SK-N-SH (cell line): ENCODE measurements at places on chromosomes 13 and 19. TPM values are rescaled to one million over a fixed set of nuclear protein-coding genes. Genes with fewer than 3 reads are reported as not detected.
A peak's percentile ranks its signal among the peaks of the same experiment; 100 is the strongest.

DNA sequence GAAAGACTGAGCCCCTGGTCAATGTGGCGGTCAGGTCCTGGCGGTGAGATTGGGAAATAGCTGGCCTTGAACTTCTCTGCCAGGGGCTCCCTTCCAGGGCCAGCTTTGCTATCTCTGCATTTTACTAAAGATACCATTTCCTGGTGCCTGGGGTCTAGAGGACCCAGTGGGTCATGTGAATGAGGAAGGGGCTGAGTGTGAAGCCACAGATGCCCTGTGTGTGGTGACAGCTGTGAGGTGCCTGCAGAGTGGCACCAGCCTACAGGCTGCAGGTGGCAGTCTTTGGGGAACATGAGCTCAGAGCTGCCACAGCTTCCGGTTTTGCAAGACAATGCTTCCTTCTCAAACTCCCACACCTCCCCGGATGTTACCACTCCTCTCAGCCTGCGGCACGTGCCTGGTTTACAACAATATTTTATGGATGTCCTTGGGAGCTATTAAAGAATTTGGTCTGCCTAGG lies 5.2 kb upstream of the MLNR start:
- H3K4me1 ChIP-seq, result no peaks in the 10 kb centered on the region; the same call in 1 of the 2 replicates
- H3K27ac ChIP-seq, result no peak overlapping the region
- no peak for DNase-seq
- peaks cover 15% of the 10 kb centered on the region; the same call in 1 of the 2 replicates for H3K27me3 ChIP-seq

- peaks cover 18% of the 10 kb centered on the region; the same call in 1 of the 2 replicates for H3K4me1 ChIP-seq
Observed at GRCh38 chr19:5628919-5629481, 6.1 kb downstream of the SAFB start.

DNA sequence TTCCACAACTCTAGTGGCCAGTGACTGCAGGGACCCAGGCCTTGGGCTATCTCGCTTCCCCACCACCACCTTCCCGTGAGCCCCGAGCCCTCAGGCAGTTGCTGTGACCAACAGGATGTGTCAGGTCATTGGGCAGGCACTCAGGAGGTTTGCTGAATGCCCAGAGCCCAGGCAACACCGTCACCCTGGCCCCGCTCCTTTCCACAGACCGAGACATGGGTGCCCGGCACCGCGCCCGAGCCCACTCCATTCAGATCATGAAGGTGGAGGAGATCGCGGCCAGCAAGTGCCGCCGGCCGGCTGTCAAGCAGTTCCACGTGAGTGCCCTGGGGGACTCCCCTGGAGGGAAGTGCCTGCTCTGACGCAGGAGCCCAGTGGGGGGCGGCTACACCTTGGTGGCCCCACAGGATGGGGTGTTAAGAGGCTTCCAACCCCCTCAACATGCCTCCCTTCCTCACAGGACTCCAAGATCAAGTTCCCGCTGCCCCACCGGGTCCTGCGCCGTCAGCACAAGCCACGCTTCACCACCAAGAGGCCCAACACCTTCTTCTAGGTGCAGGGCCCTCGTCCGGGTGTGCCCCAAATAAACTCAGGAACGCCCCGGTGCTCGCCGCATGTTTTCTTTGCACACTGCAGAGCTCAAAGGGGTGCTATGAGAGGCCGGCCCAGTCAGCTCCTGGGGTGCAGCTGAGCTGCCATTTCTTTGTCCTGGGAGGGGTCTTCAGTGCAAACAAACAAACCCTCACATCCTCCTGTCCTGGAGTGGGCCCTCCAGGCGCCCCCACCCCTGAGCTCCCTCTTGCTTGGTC lies 3.2 kb downstream of the RPL18A start:
- H3K36me3 ChIP-seq, result peaks cover 50% of the 10 kb centered on the region
- no peaks in the 10 kb centered on the region for H3K27me3 ChIP-seq
- H3K4me3 ChIP-seq, result no peak overlapping the region
- H3K27ac ChIP-seq, result no peak overlapping the region

- H3K27me3 ChIP-seq, result no peaks in the 10 kb centered on the region
- H3K27ac ChIP-seq, result peak overlapping the region; percentile 85
- H3K4me1 ChIP-seq, result peaks cover 29% of the 10 kb centered on the region
- DNase-seq, result no peak
Observed at GRCh38 chr13:110342474-110342873, 35.4 kb downstream of the COL4A2 start.

DNA sequence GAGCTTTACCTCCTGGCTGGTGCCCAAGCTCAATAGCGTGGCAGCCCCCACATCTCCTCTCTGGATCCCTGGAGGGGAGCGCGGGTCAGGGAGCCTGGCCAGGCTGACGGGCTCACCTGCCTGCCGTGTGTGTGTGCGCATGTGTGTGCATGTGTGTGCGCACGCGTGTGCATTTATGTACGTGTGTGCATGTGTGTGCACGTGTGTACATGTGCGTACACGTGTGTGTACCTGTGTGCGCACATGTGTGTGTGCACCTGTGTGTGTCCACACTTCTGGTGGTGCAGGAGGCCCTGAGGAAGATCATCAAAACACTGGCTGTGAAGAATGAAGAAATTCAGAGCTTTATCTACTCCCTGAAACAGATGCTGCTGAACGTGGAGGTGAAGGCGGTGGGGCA lies 1.3 kb downstream of the FSD1 start:
- no peak overlapping the region for H3K4me3 ChIP-seq
- peaks cover 4% of the 10 kb centered on the region; the same call in 1 of the 2 replicates for H3K36me3 ChIP-seq
- H3K4me1 ChIP-seq, result peaks cover 16% of the 10 kb centered on the region; the same call in 1 of the 2 replicates

DNA sequence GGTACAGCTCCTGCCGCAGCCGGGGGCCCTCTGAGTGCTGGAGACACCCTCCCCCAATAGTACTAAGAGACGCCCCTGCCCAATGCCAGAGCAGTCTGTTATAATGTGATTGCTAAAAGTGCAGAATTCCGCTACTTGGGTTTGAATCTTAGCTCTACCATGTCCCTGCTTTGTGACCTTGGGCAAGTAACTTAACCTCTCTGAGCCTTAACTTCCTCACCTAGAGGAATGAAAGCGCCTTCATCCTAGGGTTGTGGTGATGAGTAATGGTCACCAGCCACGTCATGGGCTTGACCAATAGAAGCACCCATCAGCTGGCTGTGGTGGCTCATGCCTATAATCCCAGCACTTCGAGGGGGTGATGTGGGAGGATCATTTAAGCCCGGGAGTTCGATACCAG lies 6.5 kb downstream of the PLEKHG2 start:
- peaks cover 27% of the 10 kb centered on the region; the same call in 1 of the 2 replicates for H3K36me3 ChIP-seq
- H3K27me3 ChIP-seq, result no peaks in the 10 kb centered on the region
- no peak for DNase-seq
- H3K27ac ChIP-seq, result no peak overlapping the region

GRCh38 chr13:40271271-40271885 lies 395.1 kb downstream of the FOXO1 start:
- H3K4me3 ChIP-seq, result no peak overlapping the region
- DNase-seq, result no peak
- no peaks in the 10 kb centered on the region for H3K27me3 ChIP-seq
- no peaks in the 10 kb centered on the region; the same call in 1 of the 2 replicates for H3K4me1 ChIP-seq
- peak overlapping the region; percentile 54 for H3K27ac ChIP-seq
- no peaks in the 10 kb centered on the region for H3K36me3 ChIP-seq

DNA sequence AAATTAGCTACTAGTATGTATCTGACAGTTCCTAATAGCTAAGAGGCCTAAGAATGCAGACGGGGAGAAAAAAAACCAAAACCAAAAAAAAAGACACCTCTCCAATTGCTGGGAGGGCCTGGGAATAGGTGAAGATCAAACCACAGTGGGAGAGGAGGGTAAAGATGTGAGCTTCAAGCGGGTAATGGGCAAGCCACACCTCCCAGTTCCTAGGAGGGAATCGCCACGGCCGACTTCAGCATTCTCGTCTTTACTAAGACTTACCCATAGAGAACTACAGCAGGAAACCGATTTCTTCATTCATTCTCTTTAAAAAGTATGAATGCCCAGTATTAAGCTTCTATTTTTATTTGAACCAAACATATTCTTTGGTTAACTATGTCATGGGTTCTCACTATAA lies 5.6 kb upstream of the EEF1AKMT1 start:
- H3K4me3 ChIP-seq, result no peak overlapping the region
- no peak overlapping the region for H3K27ac ChIP-seq
- no peaks in the 10 kb centered on the region for H3K27me3 ChIP-seq
- peaks cover 27% of the 10 kb centered on the region for H3K36me3 ChIP-seq

GRCh38 chr13:32264407-32264806 lies 50.8 kb downstream of the ZAR1L start:
- DNase-seq, result no peak
- no peaks in the 10 kb centered on the region; the same call in 1 of the 2 replicates for H3K36me3 ChIP-seq
- no peaks in the 10 kb centered on the region for H3K27me3 ChIP-seq
- peaks cover 9% of the 10 kb centered on the region for H3K4me1 ChIP-seq
- H3K27ac ChIP-seq, result no peak overlapping the region

- peak overlapping the region; percentile 62 for H3K4me3 ChIP-seq
- peaks cover 22% of the 10 kb centered on the region for H3K4me1 ChIP-seq
- H3K27me3 ChIP-seq, result no peaks in the 10 kb centered on the region
- H3K27ac ChIP-seq, result peak overlapping the region; percentile 19; the same call in 1 of the 2 replicates
- H3K36me3 ChIP-seq, result no peaks in the 10 kb centered on the region
Observed at GRCh38 chr19:11373166-11373884, 1.1 kb upstream of the SWSAP1 start.

GRCh38 chr19:53771144-53771543 lies 53.0 kb downstream of the NLRP12 start:
- no peaks in the 10 kb centered on the region for H3K36me3 ChIP-seq
- H3K27me3 ChIP-seq, result peaks cover 65% of the 10 kb centered on the region
- H3K4me1 ChIP-seq, result no peaks in the 10 kb centered on the region
- no peak for DNase-seq
- no peak overlapping the region for H3K4me3 ChIP-seq

DNA sequence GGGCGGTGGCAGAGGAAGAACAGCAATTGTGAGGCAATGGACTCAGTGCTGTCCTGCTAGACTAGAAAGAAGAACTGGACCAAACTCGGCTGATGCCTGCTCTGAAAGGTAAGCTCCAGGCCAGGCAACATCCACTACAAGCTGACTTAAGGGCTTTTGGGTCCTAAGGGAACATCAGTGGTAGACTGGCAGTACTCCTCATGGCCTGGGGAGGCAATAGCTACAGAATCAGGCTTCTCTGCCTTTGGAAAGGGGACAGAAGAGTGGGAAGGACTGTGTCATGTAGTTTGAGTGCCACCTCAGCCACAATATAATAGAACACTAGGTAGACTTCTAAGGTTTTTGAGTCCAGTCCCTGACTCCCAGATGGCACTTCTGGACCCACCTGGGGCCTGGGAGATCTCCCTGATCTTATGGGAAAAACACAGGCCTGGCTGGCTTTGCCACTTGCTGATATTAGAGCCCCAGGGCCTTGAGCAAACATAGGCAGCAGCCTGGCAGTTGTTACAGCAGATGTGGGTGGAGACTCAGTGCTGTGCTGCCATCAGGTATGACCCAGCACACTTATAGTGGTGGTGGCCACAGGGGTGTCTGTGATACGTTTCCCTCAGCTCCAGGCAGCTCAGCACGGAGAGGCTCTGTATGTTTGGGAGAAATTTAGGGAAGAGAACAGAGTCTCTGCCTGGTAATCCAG lies 9.2 kb upstream of the CLC start:
- no peak overlapping the region for H3K4me3 ChIP-seq
- no peaks in the 10 kb centered on the region for H3K4me1 ChIP-seq
- peaks cover 27% of the 10 kb centered on the region; the same call in 1 of the 2 replicates for H3K27me3 ChIP-seq
- H3K27ac ChIP-seq, result no peak overlapping the region
- no peak for DNase-seq

DNA sequence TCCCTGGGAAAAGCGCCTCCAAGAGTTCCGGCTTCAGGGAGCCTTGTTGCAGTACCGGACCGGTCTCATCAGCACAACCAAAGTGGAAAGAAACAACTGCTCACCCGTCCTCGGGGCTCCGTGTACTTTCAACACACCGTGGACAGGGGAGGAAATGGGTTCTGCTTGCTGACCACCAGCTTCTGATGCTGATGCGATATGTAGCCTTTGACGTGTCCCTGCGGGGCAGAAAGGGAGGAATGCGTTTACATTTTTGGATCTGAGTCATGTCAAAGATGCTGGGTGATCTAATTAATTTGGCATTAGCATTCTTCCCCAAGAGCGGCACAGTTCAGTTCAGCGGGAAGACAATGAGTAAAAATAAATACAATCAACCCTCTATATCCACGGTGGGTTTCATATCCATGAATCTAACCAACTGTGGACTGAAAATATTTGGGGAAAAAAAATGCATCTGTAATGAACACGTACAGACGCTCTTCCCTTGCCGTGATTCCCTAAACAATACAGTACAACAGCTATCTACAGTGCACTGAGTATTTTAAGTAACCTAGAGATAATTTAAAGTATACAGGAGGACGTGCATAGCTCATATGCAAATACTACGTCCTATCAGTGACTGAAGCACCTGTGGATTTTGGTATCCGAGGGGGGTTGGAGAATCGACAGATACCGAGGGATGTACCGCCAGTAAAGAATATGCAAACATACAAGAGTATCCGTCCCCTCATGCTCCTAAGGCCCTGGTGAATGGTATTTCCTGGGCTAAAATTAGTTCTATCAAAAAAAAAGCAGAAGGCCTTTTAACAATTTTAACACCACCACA lies 19.8 kb downstream of the PROZ start:
- DNase-seq, result peak; percentile 53
- peaks cover 11% of the 10 kb centered on the region; the same call in 1 of the 2 replicates for H3K4me1 ChIP-seq
- peak overlapping the region; percentile 85 for H3K27ac ChIP-seq
- no peaks in the 10 kb centered on the region for H3K27me3 ChIP-seq
- peak overlapping the region; percentile 16; the same call in 1 of the 2 replicates for H3K4me3 ChIP-seq

DNA sequence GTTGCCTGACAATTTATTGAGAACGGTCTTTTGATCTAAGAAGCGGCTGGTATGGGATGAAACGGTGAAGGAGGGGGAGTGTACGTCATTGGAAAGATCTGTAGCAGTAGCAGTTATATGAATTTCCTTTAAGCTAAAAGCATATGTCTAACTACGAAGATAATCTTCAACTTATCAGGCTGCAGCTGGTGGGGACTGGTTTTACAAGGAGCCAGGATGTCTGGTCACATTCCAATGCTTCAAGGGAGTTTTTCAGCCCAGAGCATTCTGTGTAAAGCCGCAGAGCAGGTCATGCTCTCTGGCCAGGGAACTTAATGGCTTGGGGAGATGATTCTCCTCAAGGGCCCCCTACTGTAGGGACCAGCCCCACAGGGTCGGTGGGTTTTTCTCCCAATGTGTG lies 29.2 kb downstream of the CLEC4M start:
- no peak overlapping the region for H3K4me3 ChIP-seq
- H3K27ac ChIP-seq, result no peak overlapping the region
- H3K27me3 ChIP-seq, result peaks cover 26% of the 10 kb centered on the region

DNA sequence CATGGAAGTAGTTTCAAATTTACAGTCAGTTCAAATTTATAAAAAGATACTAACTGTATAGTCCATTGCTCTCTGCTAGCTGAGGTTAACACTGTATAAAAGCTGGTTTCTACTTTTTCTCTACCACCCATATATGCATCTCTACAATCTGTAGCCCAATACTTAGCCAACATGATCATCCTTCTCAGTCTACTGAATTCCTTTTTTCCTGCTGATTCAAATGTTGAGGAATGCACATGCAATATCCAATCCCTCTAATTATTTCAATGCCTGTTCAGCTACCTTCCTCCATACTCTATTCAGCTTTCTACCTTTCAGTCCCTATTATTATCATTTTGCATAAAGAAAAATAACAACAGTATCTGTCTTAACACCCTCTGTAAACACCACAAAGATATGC lies 15.6 kb downstream of the KPNA3 start:
- DNase-seq, result no peak
- H3K36me3 ChIP-seq, result no peaks in the 10 kb centered on the region
- no peaks in the 10 kb centered on the region for H3K27me3 ChIP-seq
- H3K4me3 ChIP-seq, result no peak overlapping the region
- no peak overlapping the region for H3K27ac ChIP-seq

Gene FNDC3A
- 27.7 and 37.7 TPM in 2 replicates for polyA plus RNA-seq

Gene COMP
- 0.26 and 0.42 TPM in 2 replicates for polyA plus RNA-seq

Gene OR4F17
- not detected in 2 replicates for polyA plus RNA-seq

Gene C1QTNF9
- not detected in 2 replicates for polyA plus RNA-seq

Gene LACC1
- polyA plus RNA-seq, result 4.2 and 8.7 TPM in 2 replicates

Gene COL5A3
- under 0.01 and 0.02 TPM in 2 replicates for polyA plus RNA-seq

Gene CCDC169
- polyA plus RNA-seq, result 1.8 and 3.1 TPM in 2 replicates

Gene ZNF709
- 0.64 and 0.99 TPM in 2 replicates for polyA plus RNA-seq

Gene PCDH17
- polyA plus RNA-seq, result 0.13 and 0.21 TPM in 2 replicates
